ENCODE measurements at places on chromosomes 11 and 22.
A peak's percentile ranks its signal among the peaks of the same experiment; 100 is the strongest.

- DNase-seq: no peak
Measured at GRCh38 chr11:86513746-86514373, 139.2 kb downstream of the CCDC81 start.

DNA sequence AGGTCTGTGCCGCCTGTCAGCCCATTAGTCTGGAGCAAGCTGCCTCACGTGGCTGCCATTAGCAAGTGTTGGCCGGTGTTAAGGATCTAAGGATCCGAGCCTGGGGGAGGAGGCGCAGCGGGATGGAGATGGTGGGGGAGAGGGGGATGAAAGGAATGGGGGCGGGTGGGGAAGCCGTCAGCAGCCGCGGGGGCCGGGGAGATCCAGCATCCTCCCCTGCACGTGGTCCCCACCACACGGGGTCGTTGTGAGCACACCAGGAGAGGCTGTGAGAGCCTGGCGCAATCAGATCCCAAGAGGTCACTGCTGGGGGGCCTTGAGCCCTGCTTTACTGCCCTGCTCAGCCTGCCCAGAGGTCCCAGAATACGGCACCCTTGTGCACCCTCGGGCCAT, 7.3 kb downstream of the CABP7 start:
- no peak for DNase-seq

DNA sequence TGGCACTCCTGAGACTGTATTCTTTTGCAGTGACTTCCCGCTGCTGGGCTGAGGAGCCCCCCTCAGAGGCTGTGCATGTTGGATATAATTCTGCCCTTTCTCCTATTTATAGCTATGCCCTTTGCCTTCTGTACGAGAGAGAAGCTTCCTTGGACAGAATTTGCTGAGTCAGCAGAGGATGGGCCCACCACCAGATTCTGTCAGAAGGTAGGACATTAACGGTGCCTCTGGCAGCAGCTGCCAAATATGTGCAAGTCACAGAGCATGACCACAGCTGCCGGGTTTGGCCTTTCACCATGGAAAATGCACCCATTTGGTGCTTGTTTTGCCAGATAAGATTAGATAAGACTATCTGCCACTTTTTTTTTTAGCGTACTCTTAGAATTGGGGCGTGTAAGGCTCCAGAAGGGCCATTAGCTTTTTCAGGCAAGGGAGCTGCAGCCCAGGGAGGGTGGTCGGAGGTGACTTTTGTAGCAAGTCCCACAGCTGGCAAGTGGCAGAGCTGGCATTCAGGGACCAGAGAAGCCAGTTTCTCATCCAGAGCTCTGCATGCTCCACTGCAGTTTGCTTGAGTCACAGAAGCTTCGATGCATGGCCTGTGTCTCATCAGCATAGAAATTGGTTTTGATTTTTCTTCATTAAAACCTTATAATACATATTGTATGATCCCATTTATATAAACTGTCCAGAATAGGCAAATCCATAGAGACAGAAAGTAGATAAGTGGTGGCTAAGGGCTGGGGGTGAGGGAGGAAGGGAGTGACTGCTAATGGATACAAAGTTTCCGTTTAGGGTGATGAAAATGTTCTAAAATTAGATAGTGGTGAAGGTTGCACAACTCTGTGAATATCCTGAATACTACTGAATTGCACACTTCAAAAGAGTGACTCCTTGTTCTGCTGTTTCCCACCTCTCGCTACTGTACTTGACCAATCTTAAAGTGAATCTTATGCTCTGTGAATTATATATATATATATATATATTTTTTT, 15.8 kb downstream of the UPB1 start:
- DNase-seq: peak; percentile 18

DNA sequence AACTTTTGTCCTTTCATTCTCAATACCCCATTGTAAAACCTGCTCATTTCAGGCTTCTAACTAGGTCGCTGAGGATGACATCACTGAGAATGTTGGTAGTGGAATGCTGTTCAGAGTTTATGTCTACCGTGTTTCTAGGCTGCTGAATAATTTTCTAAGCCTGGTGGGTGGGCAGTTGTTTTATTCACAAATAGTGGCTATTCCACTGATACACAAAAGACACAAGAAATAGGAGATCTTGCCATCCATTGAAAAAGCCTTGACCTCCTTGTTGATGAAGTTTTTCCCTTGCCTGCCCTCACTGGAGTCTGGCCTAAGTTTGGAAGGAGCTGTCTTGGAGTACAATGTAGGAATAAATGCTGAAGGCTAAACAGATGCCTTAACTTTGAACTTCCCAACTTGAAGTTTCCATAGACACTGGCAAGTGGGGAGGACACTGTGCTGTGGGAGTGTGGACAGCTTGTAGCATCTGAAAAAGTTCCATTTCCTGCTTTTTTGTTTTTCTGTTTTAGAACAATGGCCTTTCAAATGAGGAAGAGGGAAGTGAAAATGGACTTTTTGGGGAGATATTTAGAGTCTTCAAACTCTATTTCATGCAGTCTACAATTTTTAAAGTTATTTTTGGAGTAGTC, 59.2 kb downstream of the TRIM44 start:
- DNase-seq: no peak

DNA sequence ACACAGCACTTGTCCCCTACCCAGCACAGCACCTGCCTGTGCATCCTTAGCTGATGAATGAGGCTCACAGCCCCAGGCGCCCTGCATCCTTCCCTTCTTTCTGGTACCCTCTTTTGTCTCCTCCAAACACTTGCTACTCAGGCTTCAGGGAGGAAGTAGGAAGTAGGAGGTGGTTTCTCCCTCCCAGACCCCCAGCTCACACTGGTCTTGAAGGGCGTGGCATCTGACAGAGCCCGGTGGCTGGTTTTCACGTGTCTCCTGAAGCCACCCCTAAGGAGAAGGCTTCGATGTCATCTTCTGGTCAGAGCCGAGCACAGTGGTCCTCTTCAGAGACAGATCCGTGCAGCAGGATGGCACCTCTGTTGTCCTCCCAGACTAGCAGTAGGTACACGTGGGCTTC, 109.8 kb downstream of the PTPRJ start:
- no peak for DNase-seq

DNA sequence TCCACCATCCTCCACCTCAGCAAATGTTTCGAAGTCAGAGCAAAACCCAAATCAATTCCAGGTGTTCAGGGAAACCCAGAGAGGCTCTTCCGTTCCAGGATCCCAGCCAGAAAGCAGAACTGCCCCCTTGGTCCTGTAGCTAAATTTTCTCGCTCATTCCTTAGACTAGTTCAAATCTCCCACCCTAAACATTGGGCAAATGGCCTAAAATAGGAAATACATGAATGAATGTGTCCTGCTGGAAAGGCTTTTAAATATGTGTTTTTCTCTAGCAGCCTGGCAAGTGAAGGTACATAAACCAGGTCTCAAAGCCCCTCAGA, 89.6 kb downstream of the ETS1 start:
- no peak for DNase-seq

GRCh38 chr11:19407677-19408270, 167.0 kb upstream of the E2F8 start:
- DNase-seq: no peak

DNA sequence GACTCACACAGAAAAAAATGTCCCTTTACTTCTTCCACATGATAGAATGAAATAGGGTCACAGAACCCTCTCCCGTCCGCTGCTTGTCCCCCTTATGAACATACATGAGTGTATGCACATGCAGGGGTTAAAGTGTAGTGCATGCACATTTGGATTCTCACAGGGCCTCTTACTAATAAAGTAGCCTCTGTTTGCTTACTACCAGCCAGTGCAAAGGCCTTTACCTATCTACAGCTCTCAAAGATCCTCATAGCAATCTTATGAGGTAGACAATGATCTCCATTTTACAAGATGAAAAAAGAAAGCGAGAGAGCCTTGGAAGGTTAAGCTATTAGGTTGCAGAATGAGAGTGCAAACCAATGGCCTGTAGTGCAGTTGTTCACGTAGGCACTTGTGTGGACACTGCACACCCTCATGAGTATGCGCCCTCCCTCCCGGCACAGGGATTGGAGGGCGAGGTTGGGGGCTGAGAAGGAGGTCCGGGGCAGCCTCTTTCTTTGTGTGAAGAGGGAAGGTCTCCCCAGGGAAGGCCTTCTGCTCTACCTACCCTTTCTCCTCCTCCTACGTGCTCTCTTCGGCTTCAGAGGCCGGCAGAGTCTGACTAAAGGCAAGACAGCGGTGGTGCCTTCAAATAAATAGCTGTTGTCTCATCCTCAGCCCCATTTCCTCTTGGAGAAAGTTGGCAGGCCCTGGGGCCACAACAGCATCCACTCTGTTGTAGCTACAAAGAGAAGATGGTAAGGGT, 91.3 kb downstream of the CEP164 start:
- no peak for DNase-seq

GRCh38 chr11:22558664-22559063, 67.0 kb downstream of the FANCF start:
- DNase-seq: no peak

GRCh38 chr11:36249246-36249645, 40.0 kb downstream of the COMMD9 start:
- DNase-seq: no peak

DNA sequence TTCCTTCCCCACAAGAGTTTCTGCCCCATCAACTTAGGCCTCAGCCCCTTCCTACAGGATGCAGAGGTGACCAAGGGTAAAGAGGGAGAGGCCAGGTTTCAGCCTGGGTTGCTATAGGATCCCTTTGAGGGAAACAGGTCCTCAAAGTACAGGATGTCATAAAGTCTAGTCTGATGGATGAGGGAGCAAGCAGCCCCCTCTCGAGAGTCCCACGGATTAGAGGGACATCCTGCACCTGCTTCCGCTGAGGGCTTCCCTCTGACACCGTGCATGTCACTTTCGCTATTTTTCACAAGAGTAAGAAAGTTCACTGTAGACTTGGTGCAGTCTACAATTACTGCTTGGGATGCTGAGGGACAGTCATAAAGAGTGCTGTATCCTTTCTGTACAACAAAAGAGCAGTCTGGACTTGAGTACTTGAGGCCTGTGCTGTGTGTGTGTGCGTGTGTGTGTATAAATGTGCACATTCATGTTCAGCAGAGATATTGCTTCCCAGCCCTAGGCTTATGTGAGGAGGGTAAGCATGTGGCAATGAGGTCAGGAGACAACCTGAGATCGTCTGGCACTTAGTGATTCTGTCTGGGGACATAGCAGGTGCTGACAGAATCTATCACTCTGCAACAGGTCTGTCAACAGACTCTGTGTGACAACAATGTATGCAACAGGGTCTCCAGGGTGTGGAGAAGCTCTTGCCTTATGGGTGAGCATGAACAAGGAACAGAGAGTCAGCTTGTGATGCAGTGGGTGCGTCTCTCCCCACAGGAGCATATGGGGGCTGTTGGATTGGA, 18.0 kb upstream of the CHST1 start:
- DNase-seq: no peak

- no peak for DNase-seq
Measured at GRCh38 chr22:29342577-29343312, 27.2 kb upstream of the RASL10A start.

GRCh38 chr22:29393019-29393608, 4.7 kb upstream of the AP1B1 start:
- DNase-seq: no peak

GRCh38 chr11:2662430-2663299, 37.1 kb downstream of the KCNQ1OT1 start:
- DNase-seq: no peak

- DNase-seq: peak; percentile 60
Measured at GRCh38 chr11:69301455-69302401, 7.8 kb downstream of the MYEOV start.

- no peak for DNase-seq
Measured at GRCh38 chr11:34773211-34773610, 143.0 kb downstream of the APIP start.

DNA sequence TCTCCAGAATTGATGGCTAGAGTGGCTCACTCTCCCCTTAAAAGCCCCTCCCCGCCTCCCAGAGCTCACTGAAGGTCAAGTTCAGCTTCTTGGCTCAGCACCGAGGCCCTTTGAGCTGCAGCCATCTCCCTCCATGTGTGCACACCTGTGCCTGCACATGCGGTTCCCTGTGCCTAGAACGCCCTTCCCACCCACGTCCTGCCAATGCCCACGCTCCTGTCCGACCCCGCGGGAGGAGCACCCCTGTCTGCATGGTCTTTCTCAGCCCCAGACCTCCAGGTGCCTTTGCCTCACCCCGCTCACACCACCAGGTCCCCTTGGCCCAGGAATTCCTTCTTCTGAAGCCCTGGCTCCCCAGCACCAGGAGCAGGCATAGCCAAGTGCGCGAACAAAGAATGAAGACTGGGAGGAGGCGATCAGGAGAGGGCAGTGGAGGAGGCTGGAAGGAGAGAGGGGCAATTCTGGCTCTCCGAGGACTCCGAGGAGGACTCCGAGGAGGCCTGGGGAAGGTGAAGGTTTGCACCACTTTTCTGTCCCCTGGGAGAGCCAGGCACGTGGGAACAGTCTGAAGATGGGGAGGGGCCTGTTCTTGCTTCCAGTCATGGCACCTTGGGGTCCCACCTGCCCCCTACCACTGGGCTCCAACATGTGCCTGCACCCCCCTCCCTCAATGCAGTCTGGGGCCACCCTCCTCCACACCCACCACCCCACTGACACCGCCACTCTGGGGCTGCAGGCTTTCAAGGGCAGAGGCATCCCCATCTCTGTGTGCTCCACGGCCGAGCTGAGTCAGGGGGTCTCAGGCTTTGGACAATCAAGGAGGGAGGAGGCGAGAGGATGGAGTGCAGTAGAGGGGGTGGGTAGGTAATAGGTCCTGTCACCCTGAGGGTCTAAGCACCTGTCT, 17.7 kb downstream of the IGF2 start:
- no peak for DNase-seq

GRCh38 chr11:90606721-90607120, 383.9 kb upstream of the CHORDC1 start:
- no peak for DNase-seq

GRCh38 chr11:45665206-45665932, at the start of gene CHST1:
Gene CHST1, minus strand, starts transcription at chr11:45665622. Its CDS starts 14,699 bp downstream, at chr11:45650923.
- no peak for DNase-seq

GRCh38 chr11:6052374-6052773, 21.8 kb upstream of the OR56A1 start:
- DNase-seq: no peak

DNA sequence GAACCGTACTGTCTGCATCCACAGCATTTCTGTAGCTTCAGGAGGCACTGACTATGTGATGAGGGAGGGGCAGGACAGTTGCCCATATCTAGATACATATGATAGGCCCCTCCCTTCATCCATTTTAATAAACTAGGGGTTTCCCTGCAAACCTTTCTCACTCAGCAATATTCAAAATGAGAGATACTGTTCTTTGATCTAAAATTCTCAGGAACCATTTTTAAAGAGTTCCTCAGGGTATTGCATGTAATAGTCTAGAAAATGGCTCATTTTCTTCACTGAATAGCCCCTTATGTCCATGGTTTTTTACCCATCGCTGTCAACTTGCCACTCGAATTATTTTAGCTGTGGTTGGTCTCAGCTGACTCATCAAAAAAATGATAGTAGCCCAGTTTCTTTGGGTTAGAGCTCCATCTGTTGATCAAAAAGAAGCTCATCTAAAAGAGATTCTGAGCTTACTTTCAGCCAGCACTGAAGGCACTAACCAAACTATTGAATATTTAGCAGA, 37.0 kb upstream of the DNAJB7 start:
- no peak for DNase-seq

- DNase-seq: no peak
Measured at GRCh38 chr11:19409307-19409706, 168.6 kb upstream of the E2F8 start.

- no peak for DNase-seq
Measured at GRCh38 chr11:61797263-61797944, 4.7 kb downstream of the FEN1 start.

- no peak for DNase-seq
Measured at GRCh38 chr22:27836181-27836580, 34.6 kb upstream of the MN1 start.

- DNase-seq: no peak
Measured at GRCh38 chr11:45209891-45210699, 63.7 kb downstream of the PRDM11 start.

GRCh38 chr11:14304601-14305000, 54.4 kb downstream of the RRAS2 start:
- no peak for DNase-seq
